ENCODE measurements at places on chromosomes 11 and 22.

DNA sequence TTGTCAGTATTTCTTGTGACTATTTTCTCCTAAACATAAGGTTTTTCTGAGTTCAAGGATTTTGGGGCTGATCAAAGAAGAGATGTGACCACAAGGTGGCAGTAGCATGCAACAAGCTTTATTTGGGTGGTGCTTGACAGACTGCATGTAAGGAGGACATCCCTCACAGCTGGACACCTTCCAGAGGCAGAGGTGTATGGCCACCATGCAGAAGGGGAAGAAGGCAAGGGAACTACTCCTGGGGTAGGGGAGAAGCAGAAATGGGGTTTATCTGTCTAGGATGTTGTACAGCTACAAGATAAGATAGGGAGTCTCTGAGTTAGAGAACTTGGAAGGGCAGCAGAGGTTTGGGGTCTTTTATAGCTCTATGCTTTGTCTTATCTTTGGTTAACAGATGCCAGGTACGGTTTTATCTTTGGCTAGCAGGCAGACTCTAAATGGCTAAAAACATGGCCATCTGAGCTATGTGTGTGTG is 5.1 kb upstream of the BIRC2 start:
- DNase-seq, result peak; percentile 62

DNA sequence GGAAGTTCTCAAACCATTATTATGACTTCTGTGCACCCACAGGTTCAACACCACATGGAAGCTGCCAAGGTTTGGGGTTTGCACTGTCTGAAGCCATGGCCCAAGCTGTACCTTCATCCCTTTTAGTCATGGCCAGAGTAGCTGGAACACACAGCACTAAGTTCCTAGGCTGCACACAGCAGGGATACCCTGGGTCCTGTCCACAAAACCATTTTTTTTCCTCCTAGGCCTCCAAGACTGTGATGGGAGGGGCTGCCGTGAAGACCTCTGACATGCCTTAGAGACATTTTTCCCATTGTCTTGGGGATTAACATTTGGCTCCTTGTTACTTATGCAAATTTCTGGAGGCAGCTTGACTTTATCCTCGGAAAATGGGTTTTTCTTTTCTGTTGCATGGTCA is 42.7 kb downstream of the DDIAS start:
- no peak for DNase-seq

DNA sequence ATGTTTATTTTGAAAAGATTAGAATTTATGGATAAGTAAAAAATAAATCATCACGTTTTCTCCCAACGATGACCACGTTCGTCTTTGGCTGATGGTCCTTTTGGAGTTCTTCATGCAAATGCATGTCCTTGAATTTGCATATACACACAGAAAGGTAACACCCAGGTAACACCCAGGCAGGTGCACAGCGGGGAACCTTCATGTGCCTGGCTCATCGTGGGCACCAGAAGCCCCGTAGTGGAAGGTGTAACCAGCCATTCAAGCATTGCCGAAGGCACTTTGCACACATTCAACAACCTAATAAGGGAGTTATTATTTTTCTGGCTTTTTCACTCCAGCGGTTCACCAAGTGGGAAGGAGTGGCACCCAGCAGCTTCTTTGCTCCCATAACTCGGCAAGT is 404.6 kb downstream of the TBC1D22A start:
- DNase-seq, result no peak

DNA sequence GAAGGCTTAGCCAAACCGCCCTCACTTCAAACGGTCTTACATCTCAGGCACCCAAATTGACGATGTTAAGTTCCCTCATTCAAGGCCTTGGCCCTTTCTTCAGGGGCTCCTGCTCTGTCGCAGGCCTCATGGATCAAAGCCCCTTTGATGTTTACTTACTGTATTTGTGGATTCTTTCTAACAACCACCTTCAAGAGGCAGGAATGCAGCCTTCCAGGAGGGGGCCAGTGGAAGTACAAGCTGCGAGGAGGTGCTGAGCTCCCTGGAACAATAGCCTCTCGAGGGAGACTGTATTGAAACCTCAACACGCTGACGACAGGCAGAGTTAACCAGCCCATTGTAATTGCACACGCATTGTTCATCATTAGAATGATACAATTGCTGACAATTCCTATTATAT is 209.1 kb downstream of the ST3GAL4 start:
- DNase-seq, result no peak

DNA sequence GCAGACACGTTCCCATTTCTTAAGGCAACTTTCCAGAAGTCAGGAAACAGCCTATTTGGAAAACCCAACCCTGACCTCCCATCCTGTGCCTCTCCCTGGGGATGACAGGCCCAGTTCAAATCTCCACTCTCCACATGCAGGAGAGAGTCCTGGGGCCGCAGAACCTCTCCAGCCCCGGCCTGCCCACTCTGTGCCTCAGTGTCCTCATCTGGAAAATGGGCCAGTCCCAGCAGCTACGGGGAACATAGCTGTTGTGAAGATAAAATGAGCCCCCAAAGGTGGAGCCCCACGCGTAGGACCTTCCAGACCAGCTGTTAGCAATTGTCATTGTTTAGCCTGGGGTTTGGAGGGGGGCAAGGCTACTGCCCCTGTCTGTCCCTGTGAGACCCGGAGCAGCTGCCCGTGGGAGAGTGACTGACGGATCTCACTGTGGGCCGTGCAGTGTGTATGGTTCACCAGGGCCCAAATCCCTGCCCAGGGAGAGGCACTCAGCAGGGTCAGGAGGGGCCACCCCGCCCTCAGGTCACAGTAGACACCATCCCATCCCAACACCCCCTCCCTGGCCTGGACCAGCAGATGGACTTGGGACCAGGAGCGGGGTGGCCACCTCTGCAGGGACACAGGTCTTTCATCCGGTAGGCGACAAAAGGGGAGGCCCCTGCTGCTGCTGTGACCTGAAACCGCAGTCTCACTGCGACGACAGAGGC is 145.9 kb downstream of the CTTN start:
- DNase-seq, result no peak

GRCh38 chr22:26484360-26484706 is 656 bp downstream of the SRRD start:
- no peak for DNase-seq

All from MV-4-11 (cell line).